SW 1271 (cell line): ENCODE measurements at places on chromosomes 6 and 20.

- no peak for DNase-seq
These were observed 5.7 kb downstream of the MAP3K7 start for GRCh38 chr6:90581146-90581545.

DNA sequence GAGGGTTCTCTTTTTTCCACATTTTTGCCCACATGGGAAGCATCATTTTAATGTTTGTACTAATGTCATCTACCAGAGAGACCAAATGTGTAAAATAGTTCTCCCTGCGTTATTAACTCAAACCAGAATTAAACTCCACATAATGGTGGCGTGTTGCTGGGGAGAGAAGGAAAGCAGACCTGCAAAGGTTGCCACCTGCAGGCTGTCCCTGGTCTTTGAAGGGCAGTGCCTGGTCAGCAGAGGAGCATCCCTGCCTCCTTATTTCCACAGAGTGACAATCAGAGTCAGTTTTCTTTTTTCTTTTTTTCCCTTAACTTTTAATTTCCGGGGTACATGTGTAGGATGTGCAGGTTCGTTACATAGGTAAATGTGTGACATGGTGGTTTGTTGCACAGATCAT, 214.5 kb downstream of the TBX18 start:
- DNase-seq, result no peak

GRCh38 chr6:19408331-19408730, 428.8 kb upstream of the ID4 start:
- no peak for DNase-seq

DNA sequence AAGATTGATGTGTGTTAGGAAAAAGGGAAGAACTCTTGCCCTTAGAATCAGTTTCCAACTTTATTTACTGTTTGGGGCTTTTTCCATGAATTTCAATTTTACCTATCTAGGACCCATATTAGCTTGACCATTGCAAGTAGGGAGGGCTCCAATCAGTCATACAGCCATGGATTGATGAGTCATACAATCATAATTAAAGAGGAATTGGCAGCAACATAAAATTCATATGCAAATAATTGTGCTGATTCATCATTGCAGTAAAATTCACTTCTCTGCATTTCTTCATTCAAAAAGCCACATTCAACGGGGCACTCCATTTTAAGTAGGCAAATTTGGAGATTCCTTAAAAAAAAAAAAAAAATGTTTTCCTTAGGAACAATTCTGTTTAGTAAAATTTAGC, 1016.4 kb downstream of the KIF16B start:
- no peak for DNase-seq

- DNase-seq, result no peak
These were observed 3.0 kb upstream of the RBBP8NL start for GRCh38 chr20:62430311-62430853.

GRCh38 chr6:23218751-23219150, 649.4 kb downstream of the HDGFL1 start:
- DNase-seq, result no peak

DNA sequence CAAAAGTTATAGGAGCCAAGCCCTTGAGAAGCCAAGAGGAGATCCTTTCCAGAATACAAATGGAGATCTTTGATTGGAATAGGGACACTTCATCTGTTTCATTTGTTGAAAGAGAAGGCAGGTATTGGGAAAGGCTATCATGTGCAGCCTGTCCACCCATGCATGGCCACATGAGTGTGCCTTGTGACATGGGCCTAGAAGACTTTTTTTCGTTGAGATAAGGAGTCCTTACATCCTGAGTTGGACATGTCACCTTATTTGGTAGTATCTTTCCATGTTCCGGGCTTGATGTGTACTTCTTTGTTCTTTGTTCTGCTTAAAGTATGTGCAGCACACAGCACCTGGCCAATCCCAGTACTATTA, 42.1 kb upstream of the SYNCRIP start:
- no peak for DNase-seq

DNA sequence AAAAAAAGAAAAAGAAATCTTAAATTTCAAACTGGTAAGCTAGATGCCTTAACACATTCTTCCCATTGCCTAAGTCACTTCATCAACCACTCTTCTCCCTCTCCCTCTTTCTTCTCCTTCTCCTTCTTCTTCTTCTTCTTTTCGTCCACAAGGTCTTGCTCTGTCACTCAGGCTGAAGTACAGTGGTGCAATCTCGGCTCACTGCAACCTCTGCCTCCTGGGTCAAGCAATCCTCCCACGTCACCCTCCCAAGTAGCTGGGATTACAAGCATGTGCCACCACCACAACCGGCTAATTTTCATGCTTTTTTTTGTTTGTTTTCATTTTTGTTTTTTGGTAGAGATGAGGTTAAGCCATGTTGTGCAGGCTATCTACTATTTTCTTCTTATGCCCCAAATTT, 60.2 kb downstream of the GPR63 start:
- no peak for DNase-seq

DNA sequence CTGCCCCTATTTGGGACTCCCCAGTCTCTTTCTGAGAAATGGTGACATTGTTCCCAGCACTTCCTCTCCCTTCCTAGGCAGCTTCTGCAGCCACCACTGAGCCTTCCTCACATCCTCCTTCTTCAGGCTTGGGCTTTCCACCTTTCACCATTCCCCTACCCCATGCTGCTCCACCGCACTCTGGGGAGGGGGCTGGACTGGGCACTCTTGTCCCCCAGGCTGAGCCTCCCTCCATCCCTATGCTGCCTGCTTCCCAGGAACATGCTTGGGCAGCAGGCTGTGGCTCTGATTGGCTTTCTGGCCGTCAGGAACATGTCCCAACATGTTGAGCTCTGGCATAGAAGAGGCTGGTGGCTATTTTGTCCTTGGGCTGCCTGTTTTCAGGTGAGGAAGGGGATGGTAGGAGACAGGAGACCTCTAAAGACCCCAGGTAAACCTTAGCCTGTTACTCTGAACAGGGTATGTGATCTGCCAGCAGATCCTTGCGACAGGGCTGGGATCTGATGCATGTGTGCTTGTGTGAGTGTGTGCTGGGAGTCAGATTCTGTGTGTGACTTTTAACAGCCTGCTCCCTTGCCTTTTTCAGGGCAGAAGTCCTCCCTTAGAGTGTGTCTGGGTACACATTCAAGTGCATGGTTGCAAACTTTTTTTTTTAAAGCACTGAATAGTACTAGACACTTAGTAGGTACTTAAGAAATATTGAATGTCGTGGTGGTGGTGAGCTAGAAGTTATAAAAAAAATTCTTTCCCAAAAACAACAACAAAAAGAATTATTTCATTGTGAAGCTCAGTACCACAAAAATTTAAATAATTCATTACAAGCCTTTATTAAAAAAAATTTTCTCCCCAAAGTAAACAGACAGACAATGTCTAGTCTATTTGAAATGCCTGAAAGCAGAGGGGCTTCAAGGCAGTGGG, 2.1 kb upstream of the CDKN1A start:
- DNase-seq, result no peak

DNA sequence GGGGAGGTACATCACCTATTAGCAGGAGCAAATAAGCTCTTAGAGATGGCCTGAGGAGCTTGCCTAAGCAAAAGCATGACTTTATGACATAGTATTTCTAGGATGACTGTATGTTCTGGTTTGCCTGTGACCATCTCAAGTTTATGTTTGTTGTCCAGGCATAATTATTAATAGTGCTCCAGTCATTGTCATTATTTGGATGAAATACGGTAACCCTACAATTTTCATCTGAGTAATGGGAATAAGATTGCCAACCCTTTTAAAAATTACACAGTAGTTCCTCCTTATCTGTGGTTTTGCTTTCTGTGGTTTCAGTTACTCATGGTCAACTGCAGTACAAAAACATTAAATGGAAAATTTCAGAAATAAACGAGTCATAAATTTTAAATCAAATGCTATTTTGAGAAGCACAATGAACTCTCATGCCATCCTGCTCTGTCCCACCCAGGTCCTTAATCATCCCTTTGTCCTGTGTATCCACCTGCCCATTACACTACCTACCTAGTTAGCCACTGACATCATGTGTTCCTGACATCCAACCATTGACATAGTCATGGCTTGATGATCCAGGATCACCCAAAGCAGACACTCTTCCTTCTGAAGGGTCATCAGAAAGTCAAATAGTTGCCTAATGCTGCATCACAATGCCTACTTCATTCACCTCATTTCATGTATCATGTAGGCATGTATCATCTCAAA, 27.0 kb upstream of the TFB1M start:
- DNase-seq, result no peak

DNA sequence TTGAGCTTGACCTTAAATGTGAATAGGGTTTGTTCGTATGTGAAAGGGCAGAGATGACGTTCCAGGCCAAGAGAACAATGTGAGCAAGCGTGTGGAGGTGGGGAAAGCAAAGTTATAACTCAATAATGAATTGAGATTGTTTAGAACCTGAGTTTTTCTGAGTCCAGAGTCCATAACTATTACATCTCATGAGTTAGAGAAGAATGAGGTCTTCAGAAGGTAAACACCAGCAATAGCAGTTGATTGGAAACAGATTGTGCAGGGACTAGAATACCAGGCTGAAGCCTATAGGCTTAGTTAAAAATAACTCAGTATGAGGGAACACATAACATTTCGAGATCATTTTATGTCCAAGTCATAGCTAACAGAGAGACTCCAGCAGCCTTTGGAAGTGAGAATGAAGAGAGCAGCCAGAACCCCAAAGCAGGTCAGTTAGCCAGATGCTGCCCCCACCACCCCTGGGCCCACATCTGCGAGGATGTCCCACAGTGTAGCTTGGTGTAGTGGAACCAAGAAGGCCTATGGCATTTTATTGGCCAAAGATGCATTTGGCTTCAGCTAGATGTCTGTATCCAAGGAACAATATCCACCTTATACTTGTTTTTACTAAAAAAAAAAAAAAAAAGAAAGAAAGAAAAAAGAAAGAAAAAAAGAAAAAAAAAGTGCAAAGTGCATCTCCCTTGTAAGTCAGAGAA, 121.7 kb downstream of the TNFRSF21 start:
- no peak for DNase-seq

DNA sequence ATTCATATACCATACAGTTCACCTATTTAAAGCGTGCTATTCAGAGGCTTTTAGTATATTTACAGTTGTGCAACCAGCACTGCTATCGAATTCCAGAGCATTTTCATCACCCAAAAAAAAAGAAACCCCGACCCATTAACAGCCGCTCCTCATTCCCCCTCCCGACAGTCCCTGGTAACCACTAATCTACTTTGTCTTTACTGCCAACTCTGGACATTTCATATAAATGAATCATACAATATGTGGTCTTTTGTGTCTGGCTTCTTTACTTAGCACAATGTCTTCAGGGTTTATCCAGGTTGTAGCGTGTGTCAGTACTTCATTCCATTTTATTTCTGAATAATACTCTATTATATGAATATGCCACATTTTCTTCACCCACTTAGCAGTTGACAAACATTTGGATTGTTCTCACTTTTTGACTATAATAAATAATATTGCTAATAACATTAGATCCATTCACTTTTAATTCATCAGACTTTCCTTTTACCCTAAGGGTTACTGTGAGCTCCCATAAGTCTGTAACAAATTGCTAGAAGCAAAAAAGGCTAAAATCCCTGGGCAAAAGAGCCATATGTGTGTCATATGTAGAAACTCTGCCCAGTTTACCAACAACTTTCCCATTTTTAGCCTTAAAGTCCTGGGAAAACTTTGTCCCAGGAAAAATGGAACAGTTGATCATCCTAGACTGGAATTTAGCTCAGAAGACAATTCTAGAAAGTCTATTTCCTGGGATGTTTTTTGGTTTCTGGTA, 23.2 kb upstream of the ROS1 start:
- no peak for DNase-seq

DNA sequence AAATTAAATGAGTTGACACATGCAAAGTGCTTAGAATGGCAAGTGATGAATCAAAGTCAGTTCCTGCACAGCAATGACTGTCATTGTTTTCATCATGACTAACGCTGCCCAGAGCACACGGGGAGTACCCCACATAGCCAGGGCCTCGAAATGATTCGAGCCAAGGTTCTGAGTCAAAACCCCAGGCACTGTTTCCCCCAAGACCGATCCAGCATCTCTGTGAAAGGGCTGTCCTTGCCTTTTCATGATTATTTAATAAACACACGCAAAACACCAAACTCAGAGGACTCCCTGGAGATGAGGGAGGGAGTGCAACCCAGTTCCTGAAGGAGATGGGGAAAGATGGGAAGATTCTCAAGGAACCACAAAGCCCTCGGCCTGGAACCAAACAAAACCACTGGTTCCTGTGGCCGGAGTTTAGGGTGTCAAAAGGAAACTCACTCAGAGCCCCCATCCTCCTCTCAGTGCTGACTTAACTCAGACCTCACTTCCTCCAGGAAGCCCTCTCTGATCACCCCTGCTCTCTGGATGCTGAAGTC, 3.8 kb downstream of the PREX1 start:
- no peak for DNase-seq

GRCh38 chr20:36703530-36703929, 42.4 kb downstream of the NDRG3 start:
- no peak for DNase-seq

DNA sequence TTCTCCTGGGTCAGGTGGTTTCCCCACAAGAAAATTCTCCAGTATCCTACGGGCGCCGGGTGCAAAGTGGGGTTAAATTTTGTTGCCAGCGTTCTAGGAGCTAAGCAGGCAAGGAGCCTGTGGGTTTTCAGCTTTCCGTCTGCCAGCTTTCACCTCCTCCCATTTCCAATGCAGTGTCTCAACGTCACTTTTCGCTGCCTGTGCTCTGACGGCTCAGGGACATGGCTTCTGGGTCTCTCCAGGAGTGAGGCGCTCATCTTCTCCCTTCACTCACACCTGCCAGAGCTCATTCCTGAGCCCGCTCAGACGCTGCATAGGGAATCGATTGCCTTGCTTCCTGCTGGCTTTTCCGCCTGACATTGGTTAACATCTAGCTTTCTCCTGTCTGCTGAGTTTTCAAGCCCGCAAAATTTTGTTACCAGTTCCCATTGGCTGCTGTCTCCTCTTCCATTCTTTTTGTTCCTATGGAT, 7.3 kb upstream of the NAA20 start:
- no peak for DNase-seq

GRCh38 chr6:7933794-7934193, 23.2 kb upstream of the TXNDC5 start:
- DNase-seq, result no peak

DNA sequence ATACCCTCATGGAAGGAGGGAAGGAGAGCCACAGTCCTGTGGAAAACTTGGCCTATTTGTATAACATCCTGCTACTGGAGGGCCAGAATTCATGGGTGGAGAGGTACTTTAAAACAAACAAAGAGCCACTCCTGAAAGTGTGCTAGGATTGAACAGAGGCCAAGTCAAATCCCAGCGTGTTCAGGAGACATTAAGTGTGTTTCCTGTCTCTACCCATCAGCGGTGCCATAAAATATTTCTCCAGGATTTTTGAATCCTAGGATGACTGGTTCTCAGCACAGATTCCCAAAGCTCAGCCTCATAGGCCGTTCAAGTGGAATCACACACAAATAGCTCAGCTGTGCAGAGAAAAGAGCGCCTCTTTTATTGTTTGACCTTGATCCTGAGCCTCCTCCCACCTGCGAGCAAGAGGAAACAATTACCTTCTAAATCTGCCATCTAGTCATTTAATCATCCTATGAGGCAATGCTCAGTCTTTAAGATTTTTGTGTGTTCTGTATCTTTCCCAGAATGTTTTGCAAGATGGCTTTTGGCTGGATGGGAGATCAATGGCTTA, 31.8 kb upstream of the RALGAPA2 start:
- DNase-seq, result no peak

- DNase-seq, result peak; percentile 70
These were observed 303 bp downstream of the ILRUN start for GRCh38 chr6:34696189-34696738.

- no peak for DNase-seq
These were observed 1.8 kb downstream of the NANP start for GRCh38 chr20:25622049-25622448.

GRCh38 chr6:112525749-112526148, 178.6 kb downstream of the RFPL4B start:
- no peak for DNase-seq

GRCh38 chr6:4169028-4169789, 33.8 kb upstream of the ECI2 start:
- DNase-seq, result no peak

- DNase-seq, result no peak
These were observed 195.6 kb downstream of the SCP2D1 start for GRCh38 chr20:19009081-19009688.
